ENCODE measurements at places on chromosomes 12 and 14.

GRCh38 chr14:93379831-93380230 is 32.8 kb downstream of the COX8C start:
- no peak for DNase-seq

GRCh38 chr14:61475316-61475715 is 153.9 kb downstream of the PRKCH start:
- no peak for DNase-seq

GRCh38 chr12:6085841-6086240 is 38.6 kb downstream of the VWF start:
- no peak for DNase-seq

DNA sequence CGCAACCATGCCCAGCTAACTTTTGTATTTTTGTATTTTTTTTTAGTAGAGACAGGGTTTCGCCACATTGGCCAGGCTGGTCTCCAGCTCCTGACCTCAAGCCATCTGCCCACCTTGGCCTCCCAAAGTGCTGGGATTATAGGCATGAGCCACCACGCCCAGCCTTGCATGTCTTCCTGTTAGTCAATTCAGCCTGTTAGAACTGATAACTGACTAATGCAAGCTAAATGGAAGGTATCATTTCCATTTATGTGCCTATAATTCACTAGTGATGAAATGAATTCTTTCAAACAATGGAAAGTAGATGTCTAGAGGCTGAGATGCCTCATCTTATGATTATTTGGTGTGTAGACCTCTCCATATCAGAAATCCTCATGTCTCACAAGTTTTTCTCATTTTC is 37.3 kb upstream of the DIP2B start:
- DNase-seq = no peak

GRCh38 chr12:80107221-80107620 is 7.9 kb downstream of the OTOGL start:
- no peak for DNase-seq

DNA sequence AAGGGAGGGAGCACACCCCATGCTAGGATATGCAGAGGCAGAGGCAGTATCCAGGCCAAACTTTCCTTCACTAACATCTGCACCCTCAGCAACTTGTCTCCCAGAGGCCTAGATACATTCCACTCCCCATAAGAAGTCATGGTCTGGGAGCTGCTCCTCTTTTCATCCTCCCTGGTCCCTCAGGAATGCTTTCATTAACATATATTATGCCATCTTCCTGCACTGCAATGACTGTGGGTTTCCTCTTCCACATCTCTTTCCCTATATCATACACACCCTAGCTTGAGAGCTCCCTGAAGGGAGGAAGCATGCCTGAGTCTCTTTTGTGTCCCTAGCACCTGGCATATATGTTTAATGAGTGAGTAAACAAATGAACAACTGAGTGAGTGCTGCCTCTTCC is 8.6 kb downstream of the DDN start:
- DNase-seq = no peak

- DNase-seq = no peak
Observed at GRCh38 chr12:57148469-57149244, 1.2 kb upstream of the LRP1-AS start.

DNA sequence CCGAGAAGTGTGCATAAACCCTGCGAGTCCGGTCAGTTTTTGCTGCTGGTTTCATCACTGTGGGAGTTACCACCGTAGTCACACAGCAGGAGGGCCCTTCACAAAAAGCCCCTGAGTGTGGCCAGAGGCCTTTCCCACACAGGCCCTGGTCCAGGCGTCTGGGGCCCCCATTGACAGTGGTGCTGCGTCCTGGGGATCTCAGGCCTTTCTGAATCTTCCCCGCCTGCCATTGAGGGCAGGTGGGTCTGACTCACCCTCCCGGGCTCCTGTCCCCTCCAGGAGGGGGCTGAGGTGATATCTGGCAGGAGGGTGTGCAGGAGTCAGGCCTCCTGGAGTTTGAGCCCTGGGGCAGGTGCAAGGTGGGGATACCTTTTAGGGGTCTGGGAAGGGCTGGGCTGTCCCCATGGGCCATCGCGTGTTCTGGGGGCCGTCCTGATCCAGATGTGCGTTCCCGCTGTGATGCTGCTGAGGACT is 358.5 kb downstream of the TMEM121 start:
- DNase-seq = no peak

GRCh38 chr12:110403976-110404682 is 621 bp upstream of the ANAPC7 start:
- DNase-seq = peak; percentile 50

DNA sequence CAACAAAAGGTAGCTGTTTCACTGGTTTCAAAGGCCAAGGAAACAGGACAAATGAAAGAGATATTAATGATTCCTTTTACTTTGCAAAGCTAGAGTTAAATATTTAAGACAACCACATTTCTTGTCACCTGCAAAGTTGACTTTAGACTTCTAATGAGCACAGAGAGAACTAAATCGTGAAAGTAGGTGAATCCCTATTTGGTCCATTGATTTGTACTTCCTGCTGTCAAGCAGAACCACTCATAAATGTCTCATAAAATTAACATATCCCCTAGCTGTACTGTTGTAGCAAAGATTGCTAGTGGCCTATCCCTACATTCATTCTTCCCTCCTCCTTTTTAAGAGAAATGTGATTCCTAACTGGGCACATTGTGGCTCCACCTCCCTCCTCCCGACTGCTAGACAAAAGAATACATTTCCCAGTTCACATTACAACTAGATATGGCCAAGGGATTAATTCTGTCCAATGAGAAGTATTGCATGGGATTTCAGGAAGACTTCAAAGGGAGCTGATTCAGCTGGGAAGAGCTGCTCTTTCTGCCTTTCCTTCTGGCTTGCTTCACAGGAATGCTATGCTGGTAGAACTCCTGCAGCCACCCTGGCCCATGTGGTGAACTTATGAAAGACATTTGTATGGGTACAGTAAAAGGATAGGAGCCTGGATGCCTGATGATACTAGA is 227.5 kb upstream of the ABCD2 start:
- DNase-seq = no peak

GRCh38 chr12:81120961-81121360 is 43.1 kb downstream of the ACSS3 start:
- no peak for DNase-seq

- no peak for DNase-seq
Observed at GRCh38 chr14:54760866-54761575, 141.6 kb downstream of the GCH1 start.

GRCh38 chr12:53236443-53237111 is 4.6 kb upstream of the RARG start:
- DNase-seq = no peak

DNA sequence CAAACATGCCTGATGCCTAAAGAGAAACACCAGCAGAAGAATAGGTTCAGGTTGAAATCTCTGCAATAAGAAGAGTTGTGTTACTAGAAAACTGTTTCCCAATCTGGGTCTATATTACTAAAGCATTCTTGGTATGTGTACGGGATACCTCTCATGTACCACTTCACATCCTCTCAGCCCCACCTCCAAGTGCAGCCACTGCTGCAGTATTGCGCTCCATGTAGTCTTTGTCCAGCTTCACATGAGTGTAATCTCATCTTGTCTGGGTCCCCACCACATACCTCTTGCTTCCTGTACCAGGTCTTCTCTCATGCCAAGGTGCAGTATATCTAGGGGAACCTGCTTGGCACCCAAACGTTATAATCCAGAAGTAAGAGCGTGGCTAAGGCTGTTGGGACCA is 187.5 kb upstream of the EEA1 start:
- DNase-seq = no peak
